ENCODE measurements at places on chromosomes 16 and 17.

GRCh38 chr16:14378131-14378551 is 251.9 kb downstream of the PARN start:
- DNase-seq = no peak

- no peak for DNase-seq
These were observed 5.0 kb upstream of the PRSS54 start for GRCh38 chr16:58299757-58300349.

- no peak for DNase-seq
These were observed 23.6 kb downstream of the SIAH1 start for GRCh38 chr16:48361540-48362144.

GRCh38 chr16:20880867-20881502 is 19.2 kb downstream of the DCUN1D3 start:
- no peak for DNase-seq

GRCh38 chr16:5216441-5217080 is 119.0 kb upstream of the EEF2KMT start:
- no peak for DNase-seq

DNA sequence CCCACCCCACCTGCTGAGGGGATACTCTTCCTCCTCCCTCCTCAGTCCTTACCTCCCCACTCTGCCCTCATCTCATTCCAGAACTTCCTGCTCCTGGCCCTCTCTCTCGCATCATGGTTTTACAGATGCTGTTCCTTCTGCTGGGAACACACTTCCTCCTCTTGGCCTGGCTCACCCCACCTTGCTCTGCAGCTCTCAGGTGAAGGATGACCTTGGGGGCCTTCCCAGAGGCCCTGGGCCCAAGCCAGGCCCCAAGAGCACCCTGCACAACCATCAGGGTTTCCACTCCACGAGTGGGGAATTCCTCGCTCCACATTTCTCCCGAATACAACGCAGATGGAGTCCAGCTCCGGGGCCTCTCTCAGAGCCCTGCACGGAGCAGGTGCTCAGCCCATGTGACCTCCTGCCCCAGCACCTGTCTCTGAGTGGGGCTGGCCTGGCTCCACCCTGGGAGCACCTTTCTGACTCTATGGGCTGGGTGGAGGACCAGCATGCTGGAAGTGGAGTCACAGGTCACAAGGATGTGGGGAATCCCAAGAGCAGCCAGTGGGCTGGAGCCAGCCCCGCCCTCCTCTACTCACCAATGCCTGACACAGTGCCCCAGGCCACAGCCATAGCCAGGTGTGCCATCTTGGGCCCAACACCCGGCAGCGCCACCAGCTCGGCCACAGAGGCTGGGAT is 4.5 kb downstream of the NTHL1 start:
- DNase-seq = no peak

DNA sequence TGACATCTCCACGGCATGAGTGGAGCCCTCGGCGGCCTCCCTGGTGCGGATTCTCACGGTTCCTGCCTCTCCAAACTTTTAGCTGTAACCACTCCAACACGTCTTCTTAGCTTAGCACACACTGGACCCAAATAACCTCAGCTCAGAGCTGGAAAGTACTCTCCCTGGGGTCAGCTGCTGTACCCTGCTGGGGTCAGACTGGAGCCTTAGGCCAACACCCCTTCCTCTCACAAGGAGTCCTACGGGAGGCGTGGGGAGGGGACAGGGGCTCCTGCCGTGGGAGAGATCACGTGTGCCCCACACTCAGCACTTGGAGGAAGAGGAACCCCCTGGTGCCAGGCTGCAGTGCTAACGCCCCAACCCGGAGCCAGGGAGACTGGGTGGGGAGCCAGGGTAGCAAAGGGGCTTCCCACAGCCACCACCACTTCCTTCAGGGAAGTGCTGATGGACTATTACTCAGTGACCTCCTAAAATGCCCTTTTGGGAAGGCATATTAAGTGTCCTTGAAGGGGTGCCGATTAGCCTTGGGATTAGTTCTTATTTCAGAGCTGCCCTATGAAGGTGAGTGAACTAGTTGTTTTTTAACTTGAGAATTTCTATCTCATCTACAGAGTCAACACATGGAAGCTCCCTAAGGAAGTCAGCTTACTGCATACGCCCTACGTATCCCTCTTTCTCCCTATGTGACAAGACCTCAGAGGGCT is 124.0 kb downstream of the HIC1 start:
- no peak for DNase-seq
